CD4-positive, alpha-beta T cell treated with Interleukin-12 subunit alpha and Interleukin-12 subunit beta, for 1 hour (primary cell): ENCODE measurements at places on chromosomes 7 and 10.

GRCh38 chr7:54546986-54547314 lies 4.8 kb downstream of the VSTM2A start:
- DNase-seq, result no peak

DNA sequence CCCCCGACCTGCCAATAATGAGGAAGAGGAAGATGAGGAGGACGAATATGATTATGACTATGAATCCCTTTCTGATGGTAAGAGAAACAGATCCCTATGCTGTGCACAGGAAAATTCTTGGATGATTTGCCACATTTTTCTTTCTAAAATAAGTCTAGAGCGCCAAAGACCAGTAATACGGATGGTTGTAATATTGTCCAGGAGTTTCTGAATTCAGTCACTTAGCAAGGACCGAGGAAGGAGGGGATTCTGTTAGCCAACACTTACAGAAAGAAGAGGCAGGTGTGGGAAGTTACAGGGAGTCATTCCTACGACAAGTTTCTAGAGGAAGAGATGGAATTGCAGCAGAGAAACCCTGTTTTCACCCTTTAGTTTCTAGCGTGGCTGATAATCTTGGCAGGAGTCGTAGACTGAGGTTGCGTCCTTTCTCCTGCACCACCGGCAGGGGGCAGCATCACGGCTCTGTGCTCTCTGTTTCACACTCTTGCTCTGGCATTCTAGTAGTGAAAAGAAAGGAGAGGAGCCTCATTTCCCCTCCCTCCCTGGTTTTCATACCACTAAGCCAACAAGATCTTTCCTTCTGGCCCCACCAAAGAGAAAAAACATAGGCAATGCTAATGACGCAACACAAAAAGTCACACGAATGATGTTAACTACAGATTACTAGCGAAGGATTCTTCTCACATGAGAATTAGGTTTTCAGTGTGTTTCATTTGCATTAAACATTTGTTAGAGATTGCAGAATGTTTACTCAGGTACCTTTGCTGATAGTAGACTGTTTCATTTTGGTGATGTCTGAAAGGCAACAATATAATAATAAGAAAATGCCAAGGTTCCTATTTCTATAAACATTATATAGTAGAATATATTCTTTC lies 82.7 kb downstream of the NOC3L start:
- DNase-seq, result peak; percentile 50

DNA sequence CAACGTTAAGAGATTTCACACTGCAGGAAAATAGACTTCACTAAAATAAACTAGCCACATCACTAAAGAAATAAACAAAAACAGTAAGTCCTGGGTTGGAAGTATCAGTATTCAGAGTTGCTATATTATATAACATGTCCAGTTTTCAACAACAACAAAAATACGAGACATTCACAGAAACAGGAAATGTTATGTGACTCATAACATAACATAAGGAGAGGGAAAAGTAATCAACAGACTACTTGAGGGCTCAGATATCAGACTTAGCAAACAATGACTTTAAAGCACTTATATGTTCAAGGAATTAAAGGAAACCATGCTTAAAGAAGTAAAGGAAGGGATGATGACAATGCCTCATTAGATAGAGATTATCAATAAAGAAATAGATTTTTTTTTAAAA lies 73.5 kb upstream of the MKLN1 start:
- no peak for DNase-seq

GRCh38 chr10:84008878-84009277 lies 130.4 kb upstream of the GHITM start:
- DNase-seq, result peak; percentile 29

- DNase-seq, result no peak
These were observed 152.4 kb upstream of the ADO start for GRCh38 chr10:62652114-62652513.

DNA sequence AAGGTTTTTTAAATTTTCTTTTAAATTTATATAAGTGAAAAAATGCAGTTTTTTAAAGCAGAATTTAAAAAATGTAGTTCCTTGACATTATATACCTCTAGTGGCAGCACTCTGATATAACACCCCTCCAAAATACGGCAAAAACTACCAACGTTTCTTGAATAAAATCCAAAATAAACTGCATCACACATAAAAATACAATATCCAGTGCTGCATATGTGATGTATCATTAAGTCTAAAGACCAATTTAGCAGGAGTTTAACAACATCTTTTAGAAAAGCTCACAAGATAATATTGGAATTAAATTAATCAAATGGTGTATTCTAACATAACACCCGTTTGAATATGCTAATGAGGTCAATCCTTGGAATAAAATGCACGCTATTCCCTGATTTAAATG lies 1.4 kb downstream of the TCERG1L start:
- no peak for DNase-seq

DNA sequence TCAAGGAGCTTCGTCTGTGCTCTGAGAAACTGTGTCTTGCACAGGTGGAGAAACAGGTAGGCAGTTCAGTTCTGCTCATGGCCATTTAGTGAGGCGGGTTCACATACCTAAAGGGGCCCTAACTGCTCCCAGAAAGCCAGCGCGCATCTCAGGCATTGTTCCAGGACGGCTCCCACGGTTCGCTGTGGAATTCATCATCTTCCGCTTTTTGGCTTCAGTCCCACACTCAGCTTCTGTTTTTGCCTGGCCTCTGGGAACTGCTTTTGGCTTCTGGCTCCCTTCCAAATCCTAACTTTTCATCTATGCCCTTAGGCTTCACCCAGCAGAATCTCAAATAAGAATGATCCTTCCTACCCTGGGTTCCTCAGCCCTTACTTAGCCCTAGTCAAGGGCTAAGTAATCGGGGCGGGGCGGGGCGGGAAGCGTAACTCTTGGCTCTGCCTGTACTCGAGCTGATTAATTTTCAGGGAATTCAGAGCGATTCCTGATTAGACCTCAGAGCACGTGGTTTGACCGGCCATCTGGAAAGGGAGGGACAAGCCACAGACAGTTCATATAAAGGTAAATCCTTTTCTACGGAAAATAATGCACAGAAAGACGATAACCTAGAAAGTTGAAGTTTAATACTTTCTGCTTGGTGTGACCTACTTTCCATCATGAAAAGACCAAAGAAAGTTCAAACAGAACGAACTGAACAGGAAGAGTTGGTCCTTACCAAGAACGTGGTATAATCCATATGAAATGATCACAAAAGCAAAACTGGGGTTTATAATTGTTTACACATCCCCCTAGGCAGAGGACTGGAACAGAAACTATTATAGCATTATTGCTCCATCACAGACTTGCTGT lies 105.7 kb downstream of the ST8SIA6 start:
- DNase-seq, result no peak

GRCh38 chr10:34612446-34612845 lies 202.7 kb downstream of the PARD3 start:
- DNase-seq, result no peak
